Sigmoid colon (tissue), 7 donors: ENCODE measurements at places on chromosomes 11 and 22. TPM values are rescaled to one million over a fixed set of nuclear protein-coding genes. Genes with fewer than 3 reads are reported as not detected.

RFPL3 gene
- not detected for total RNA-seq

DNA sequence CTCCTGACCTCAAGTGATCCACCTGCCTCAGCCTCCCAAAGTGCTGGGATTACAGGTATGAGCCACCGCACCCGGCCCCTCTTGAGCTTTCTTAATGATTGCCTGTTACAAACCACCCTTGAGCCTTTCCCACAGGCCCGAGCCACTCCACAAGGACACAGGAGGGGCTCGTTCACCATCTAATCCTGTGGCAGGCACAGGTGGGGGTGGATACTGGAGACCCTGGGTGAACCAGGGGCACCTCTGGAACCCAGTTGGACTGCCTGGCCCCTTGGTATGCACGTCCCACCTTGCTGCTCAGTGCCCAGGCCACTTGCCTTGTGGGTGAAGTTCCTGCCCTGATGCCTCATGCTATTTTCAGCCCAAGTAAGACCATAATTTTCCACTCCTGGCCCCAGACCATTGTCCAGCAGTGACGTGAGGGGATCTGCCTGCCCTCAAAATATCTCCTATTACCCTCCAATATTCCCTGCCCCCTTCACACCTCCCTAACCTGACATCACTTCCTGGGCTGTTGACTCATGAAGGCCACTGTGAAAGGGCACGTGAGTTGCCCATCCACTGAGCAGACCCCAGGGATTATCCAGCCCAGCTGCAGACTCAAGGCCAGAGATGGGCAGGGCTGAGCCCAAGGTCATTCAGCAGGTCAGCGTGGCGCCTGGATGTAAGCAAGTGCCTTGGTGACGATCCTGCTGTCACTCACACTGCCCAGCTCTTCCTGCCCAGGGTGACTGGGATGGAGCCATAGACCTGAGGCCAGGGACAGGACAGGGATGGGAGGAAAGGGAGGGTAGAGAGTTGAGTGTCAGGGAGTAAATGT is 19.6 kb downstream of the P2RY2 start:
- H3K4me1 ChIP-seq: no peaks in the 10 kb centered on the region
- no peaks in the 10 kb centered on the region for H3K27me3 ChIP-seq
- no peak overlapping the region for H3K27ac ChIP-seq
- peak; percentile 44 for DNase-seq
- no peaks in the 10 kb centered on the region for H3K36me3 ChIP-seq

GRCh38 chr11:119169282-119169719 is 776 bp downstream of the NLRX1 start:
- H3K4me1 ChIP-seq: no peaks in the 10 kb centered on the region
- peaks cover 21% of the 10 kb centered on the region for H3K36me3 ChIP-seq
- H3K27me3 ChIP-seq: no peaks in the 10 kb centered on the region
- DNase-seq: peak; percentile 72

BTG4 gene
- total RNA-seq: not detected

- no peaks in the 10 kb centered on the region for H3K27me3 ChIP-seq
- no peak overlapping the region for H3K27ac ChIP-seq
- no peak overlapping the region for H3K4me3 ChIP-seq
- peak; percentile 50 for DNase-seq
- no peaks in the 10 kb centered on the region for H3K4me1 ChIP-seq
Observed at GRCh38 chr11:2259466-2259830, 10.9 kb downstream of the ASCL2 start.

TPP1 gene
- 58.8 TPM for total RNA-seq

- no peak overlapping the region for H3K27ac ChIP-seq
- peaks cover 21% of the 10 kb centered on the region for H3K4me1 ChIP-seq
- no peaks in the 10 kb centered on the region for H3K27me3 ChIP-seq
- no peaks in the 10 kb centered on the region for H3K36me3 ChIP-seq
- H3K4me3 ChIP-seq: no peak overlapping the region
Observed at GRCh38 chr11:48106166-48106565, 110.4 kb upstream of the OR4B1 start.

C22orf31 gene
- not detected for total RNA-seq

DNA sequence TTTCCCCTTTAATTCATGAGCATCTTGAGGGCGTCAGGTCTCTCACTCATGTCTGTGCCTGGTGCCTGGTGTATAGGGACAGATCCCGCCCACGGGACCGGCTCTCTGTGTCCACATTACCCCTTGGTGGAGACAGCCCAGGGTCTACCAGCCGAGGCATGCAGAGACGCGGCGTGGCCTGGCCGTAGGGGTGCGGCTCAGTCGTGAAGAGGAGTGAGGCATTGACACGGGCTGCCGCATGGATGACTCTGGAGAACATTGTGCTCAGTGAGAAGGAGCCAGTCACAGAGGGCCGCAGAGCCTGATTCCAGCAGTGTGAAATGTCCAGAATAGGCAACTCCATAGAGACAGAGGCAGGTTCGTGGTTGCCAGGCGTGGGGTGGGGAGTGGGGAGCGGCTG is 209.8 kb downstream of the TBC1D22A start:
- peak; percentile 25 for DNase-seq
- H3K27ac ChIP-seq: no peak overlapping the region
- no peaks in the 10 kb centered on the region for H3K27me3 ChIP-seq
- H3K36me3 ChIP-seq: no peaks in the 10 kb centered on the region

DNA sequence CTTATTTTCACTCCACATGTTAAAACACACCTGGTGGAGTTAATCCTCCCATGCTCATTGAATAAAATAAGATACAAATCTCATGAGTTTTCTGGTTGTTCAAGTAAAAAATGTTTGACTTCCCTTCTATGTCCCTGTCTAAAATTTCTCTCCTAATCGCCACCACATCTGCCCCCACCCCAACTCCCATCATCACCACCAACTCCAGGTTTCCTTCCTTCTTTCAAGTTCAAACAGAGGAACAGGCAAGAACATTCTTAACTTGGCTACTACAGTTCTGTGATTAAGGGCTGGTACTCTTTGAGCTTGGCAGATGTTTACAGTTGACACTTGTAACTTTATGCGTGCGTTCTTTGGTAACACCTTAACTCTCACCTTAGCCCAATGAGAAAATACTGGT is 9.1 kb upstream of the PSMA1 start:
- H3K4me1 ChIP-seq: no peaks in the 10 kb centered on the region
- H3K27ac ChIP-seq: no peak overlapping the region
- no peaks in the 10 kb centered on the region for H3K36me3 ChIP-seq
- H3K4me3 ChIP-seq: no peak overlapping the region

DNA sequence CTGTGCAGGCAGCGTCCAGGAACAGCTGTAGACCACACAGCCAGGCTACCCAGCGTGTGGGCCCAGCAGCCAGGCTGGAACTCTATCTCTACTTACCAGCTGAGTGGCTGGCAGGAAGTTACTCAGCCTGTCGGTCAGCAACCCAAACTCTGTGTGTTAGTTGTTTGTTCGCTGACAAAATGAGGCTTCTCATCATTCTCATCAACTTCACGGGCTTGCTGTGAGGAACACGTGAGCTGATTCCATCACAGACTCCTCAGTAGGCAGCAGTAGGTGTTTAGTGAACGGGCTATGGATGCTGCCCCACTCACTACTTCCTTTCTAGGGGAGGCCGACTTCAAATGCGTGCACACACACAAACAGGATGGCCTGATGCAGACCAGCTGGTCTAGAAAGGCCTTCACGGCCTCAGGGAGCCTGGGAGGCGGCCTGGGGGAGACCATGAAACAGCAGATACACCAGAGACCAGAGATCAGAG is 830 bp upstream of the SPDYC start:
- no peak overlapping the region for H3K4me3 ChIP-seq
- no peaks in the 10 kb centered on the region for H3K4me1 ChIP-seq
- no peak for DNase-seq
- no peaks in the 10 kb centered on the region for H3K27me3 ChIP-seq
- no peaks in the 10 kb centered on the region for H3K36me3 ChIP-seq

DNA sequence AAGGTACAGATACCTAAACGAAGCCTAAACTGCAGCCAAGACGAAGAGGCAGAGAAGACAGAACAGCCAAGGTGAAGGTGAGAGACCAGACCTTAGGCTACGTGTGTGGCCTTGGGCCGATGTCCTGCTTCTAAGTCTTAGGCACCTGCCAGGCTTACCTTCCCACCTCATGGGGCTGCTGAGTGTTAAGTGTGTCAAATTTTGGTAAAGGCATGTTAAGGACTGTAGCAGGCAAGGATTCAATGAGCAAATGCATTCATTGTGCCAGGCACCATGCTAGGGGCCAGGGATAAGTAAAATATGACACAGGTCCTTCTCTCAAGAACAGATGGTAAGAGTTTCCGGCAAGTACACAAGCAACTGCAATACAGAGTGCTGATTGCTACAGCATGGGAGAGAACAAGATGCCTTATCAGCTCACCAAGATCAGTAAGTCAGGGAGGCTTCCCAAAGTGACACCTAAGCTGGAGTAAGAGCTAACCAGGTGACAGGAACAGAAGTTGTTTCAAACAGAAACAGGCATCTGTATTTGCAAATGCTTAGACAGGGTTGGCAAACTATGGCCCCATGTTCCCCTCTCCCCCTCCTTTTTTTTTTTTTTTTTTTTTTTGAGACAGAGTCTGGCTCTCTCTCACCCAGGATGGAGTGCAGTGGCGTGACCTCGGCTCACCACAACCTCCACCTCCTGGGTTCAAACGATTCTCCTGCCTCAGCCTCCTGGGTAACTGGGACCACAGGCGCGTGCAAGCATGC is 46.7 kb downstream of the CLTCL1 start:
- H3K4me1 ChIP-seq: no peaks in the 10 kb centered on the region
- H3K27ac ChIP-seq: no peak overlapping the region
- H3K4me3 ChIP-seq: no peak overlapping the region
- no peaks in the 10 kb centered on the region for H3K27me3 ChIP-seq

- no peaks in the 10 kb centered on the region for H3K27me3 ChIP-seq
- no peak overlapping the region for H3K27ac ChIP-seq
- no peak overlapping the region for H3K4me3 ChIP-seq
- no peaks in the 10 kb centered on the region for H3K36me3 ChIP-seq
- DNase-seq: peak; percentile 77
- peaks cover 8% of the 10 kb centered on the region for H3K4me1 ChIP-seq
Observed at GRCh38 chr11:83641511-83641910, 355.3 kb upstream of the CCDC90B start.

GRCh38 chr22:36333644-36334043 is 54.1 kb downstream of the MYH9 start:
- H3K4me3 ChIP-seq: no peak overlapping the region
- H3K27ac ChIP-seq: peak overlapping the region; percentile 96
- peaks cover 5% of the 10 kb centered on the region for H3K36me3 ChIP-seq
- H3K27me3 ChIP-seq: no peaks in the 10 kb centered on the region
- peaks cover 100% of the 10 kb centered on the region for H3K4me1 ChIP-seq

SVIP gene
- 12.2 TPM for total RNA-seq

RIN1 gene
- total RNA-seq: 6.1 TPM

RIMBP3B gene
- total RNA-seq: not detected

- no peak for DNase-seq
- H3K4me1 ChIP-seq: peaks cover 63% of the 10 kb centered on the region
- H3K27ac ChIP-seq: peak overlapping the region; percentile 46
- no peaks in the 10 kb centered on the region for H3K36me3 ChIP-seq
- H3K4me3 ChIP-seq: no peak overlapping the region
Observed at GRCh38 chr22:35868938-35869337, 151.3 kb downstream of the APOL5 start.

GRCh38 chr11:78080084-78080817 is 589 bp upstream of the NDUFC2 start:
- no peaks in the 10 kb centered on the region for H3K27me3 ChIP-seq
- H3K4me3 ChIP-seq: peak overlapping the region; percentile 81
- no peak for DNase-seq
- no peaks in the 10 kb centered on the region for H3K4me1 ChIP-seq
- peak overlapping the region; percentile 89 for H3K27ac ChIP-seq

FOSL1 gene
- total RNA-seq: 12.4 TPM

CTSF gene
- 121 TPM for total RNA-seq

- H3K4me3 ChIP-seq: no peak overlapping the region
- no peak for DNase-seq
- H3K4me1 ChIP-seq: peaks cover 72% of the 10 kb centered on the region
- H3K36me3 ChIP-seq: no peaks in the 10 kb centered on the region
Observed at GRCh38 chr22:42610186-42610585, 4.5 kb downstream of the POLDIP3 start.

DNA sequence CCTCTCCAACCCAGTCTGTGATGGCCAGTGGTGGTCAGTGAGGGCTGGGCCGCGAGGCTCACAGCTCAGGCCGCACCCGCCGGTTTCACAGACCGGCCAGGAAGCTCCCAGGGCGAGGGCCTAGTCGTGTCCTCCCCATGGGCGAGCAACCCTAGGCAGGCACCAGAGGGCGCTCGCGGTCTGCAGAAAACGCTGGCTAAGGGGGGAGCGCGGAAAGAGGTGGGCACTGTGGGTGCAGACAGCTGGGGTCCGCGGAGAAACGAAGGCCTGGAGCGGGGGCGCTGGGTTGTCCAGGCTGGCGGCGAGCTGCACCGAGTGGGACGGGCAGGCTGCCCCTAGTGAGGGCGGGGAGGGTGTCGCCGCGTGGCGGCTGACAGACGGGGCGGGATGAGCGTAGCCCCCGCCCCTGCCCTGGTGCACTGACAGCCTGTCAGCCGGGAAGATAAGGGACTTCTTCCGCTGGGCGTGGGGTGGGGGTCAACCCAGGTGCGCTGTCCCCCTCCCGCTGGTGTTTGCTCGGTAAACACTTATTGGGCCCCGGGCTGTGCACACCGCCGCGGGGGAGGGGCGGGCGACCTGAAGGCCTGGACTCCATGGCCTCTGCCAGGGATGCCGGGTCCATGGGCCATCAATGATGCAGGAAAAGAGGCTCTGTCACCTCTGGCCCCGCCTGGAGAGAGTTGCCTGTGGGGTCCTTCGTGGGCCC is 7.5 kb downstream of the GP1BB start:
- H3K27me3 ChIP-seq: peaks cover 8% of the 10 kb centered on the region
- H3K36me3 ChIP-seq: no peaks in the 10 kb centered on the region
- peaks cover 4% of the 10 kb centered on the region for H3K4me1 ChIP-seq
- no peak overlapping the region for H3K27ac ChIP-seq
- no peak overlapping the region for H3K4me3 ChIP-seq
- peak; percentile 90 for DNase-seq

MMP7 gene
- not detected for total RNA-seq

HSPB2 gene
- 0.83 TPM for total RNA-seq

- H3K36me3 ChIP-seq: no peaks in the 10 kb centered on the region
- no peak overlapping the region for H3K4me3 ChIP-seq
- peaks cover 43% of the 10 kb centered on the region for H3K4me1 ChIP-seq
- no peak for DNase-seq
- no peaks in the 10 kb centered on the region for H3K27me3 ChIP-seq
Observed at GRCh38 chr11:112785149-112785548, 176.1 kb upstream of the NCAM1 start.

DNA sequence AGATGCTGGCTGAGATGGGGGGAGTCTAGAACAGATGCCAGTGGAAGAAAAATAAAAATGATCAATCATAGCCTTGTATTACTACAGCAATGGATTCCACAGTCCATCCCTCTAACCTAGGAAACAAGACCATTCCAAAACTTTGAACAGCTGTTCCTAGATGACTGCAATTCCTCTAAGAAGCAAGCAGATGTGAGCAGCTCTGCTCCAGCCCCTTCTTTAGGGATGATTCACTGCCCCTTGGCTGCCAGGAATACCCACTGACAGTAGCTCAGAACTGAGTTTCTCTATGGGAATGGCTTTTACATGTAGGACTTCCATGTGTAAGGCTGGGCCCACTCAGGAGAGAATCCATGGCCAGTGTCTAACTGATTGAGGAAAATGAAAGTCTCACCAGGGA is 943.9 kb downstream of the OPCML start:
- H3K4me3 ChIP-seq: no peak overlapping the region
- no peaks in the 10 kb centered on the region for H3K4me1 ChIP-seq
- H3K36me3 ChIP-seq: no peaks in the 10 kb centered on the region
- H3K27ac ChIP-seq: no peak overlapping the region
- no peak for DNase-seq
- H3K27me3 ChIP-seq: no peaks in the 10 kb centered on the region

DNAL4 gene
- total RNA-seq: 11.9 TPM

CD59 gene
- 193 TPM for total RNA-seq

COPB1 gene
- 76.7 TPM for total RNA-seq

- H3K27ac ChIP-seq: peak overlapping the region; percentile 15
- peak; percentile 65 for DNase-seq
- no peak overlapping the region for H3K4me3 ChIP-seq
- no peaks in the 10 kb centered on the region for H3K36me3 ChIP-seq
- H3K4me1 ChIP-seq: no peaks in the 10 kb centered on the region
Observed at GRCh38 chr11:8060801-8061554, 20.0 kb upstream of the TUB start.
